ENCODE measurements at places on chromosomes 6 and 20.

DNA sequence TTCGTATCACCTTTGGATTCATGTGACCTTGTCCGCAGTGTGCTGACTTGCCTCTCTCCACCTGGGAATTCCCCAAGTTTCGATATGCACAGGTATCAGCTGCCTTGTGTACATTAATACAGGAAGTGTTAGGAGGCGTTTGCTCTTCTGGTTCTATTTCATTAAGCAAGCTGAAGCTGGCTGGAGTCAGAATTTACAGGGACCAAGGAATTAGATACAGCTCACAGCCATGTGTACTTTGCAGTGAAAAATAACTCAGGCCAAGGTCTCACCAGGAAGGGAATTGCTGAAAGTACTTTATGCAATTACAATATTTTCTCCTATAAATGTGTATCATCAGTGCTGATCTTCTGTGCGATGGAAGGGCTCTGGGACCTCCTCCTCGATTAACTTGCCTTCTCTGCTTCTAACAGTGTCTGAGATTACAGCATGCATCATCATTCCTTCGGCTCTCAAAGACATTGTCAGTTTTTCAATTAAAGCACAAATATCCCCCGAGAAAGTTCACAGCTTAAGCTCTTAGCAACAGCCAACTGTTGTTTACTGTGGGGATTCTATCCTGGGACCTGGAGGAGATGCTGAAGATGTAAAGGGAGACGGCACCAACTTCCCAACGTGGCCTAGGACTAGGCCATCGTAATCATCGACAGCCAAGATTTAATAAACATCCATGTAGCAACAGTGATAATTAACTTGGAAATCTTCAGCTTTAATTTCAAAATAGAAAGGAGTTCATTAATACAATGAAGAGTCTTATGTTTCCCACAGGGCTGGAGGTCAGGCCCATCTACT lies 13.8 kb upstream of the TIAM2 start:
- DNase-seq, result no peak

DNA sequence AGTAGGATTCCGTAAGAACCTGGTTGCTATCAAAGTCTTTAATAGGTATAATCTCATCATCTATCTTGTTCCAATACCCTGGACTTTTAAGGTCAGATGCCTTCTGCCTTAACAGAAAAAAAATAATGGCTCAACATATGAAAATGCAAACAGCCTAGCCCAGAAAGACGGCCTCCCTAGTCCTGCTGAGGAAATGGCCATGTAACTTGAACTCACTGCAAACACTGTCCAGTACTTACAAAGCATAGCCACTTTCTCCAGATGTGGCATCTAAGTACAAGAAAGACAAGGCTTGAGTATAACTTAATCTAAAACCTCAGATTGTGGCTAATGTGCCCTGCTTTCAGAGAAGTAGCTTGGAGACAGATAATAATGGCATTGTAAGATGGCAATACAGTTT lies 26.5 kb downstream of the FASTKD5 start:
- DNase-seq, result no peak

DNA sequence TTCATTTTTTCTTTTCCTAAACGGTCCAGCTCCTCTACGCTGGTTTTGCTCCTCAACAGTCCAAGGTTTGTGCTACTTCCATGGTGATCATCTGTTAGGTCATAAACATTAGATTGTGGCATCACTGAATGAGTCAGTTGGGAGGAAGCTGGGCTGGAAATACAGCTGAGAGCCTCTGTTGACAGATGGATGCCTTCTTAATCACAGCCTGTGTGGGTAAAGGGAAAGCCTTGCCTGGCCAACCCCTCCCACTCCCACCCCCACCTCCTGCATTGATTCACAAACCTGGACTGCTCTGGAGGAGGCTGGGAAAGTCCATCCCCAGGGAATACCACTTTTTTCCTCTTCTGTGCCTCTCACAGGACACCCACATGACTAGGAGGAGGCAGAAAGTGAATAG lies 180.6 kb upstream of the CCN2 start:
- DNase-seq, result no peak

DNA sequence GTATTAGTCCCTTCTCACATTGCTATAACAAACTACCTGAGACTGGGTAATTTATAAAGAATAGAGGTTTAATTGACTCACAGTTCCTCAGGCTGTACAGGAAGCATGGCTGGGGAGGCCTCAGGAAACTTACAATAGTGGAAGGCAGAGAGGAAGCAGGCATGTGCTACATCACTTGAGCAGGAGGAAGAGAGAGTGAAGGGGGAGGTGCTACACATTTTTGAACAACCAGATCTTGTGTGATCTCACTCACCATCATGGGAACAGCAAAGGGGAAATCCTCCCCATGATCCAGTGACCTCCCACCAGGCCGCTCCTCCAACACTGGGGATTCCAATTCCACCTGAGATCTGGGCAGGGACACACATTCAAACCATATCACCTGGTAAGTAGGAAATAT lies 630.6 kb downstream of the QKI start:
- no peak for DNase-seq

GRCh38 chr20:37776049-37776448 lies 82.2 kb downstream of the CTNNBL1 start:
- no peak for DNase-seq

DNA sequence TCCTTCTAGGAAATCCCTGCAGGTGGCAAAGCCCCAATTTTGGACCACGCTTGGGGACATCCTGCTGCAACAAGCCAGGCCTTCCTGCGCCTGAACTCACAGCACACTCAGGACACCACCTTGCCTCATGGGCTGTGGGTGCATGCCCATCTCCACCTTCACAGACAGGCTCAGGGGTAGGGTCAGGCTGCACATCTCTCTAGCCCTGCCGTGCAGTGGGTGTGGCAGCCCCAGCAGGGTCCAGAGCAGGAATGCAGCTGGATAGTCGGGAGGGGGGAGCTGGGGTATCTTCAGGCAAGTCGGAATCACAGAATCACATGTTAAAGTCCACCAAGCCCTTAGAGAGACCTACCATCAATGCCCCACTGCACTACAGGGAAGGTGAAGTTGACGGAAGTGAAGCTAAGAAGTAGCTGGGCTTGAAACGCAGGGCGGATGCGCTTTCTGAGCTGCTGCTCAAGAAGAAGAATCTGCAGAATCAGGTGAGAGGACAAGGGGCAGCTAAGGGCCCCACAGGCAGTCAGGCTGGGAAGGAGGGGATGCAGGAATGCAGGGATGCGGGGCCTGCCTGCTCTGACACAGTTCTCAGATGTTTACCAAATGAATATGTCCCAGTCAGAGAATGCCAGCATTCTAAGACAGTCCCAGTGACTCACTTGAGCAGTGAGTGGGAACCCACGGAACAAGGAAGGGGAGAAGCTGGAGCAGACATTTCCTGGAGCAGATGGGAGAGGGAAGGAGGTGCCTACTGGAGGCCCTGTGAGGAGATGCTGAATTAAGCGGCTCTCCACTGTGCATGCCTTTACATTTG lies 11.3 kb downstream of the SERPINB6 start:
- DNase-seq, result no peak

- DNase-seq, result no peak
Observed at GRCh38 chr6:7042654-7043545, 64.9 kb upstream of the RREB1 start.

GRCh38 chr20:53706466-53707370 lies 113.1 kb upstream of the ZNF217 start:
- no peak for DNase-seq

DNA sequence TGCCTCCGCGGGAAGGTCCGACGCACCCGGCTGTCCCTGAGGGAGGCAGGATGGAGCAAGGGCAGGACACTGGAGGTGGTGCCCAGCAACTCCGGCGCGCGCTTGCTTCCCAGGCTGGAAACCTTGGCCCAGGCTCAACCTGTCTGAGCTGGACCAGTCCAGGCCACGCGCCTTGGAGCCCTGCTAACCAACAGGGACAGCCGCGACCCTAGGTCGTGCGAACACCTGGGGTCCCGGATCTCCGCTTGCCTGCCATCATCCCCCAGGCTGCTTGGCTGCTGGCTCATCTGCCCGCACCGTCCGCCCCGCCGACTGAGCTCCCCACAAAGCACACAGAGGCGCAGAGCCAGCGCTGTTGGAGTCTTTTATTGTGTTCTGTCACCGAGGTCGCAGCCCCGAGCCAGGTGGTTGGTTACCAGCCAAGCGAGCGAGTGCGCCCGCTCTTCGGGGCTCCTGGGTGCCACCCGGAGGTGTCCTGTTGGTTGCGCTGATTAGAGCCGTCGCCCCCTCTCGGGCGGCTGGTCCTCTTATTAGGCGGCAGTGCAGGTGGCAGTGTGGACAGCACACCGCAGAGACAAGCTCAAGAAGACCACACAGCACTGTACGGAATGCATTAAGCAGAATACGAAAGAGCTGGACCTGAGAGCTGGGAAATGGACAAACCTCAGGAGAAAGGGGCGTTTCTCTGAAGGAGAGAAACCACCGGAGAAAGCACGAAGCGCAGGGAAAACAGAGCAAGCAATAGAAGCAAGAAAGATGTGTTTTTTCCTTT lies 3.8 kb downstream of the COL12A1 start:
- DNase-seq, result no peak

- DNase-seq, result no peak
Observed at GRCh38 chr6:161809971-161810370, 536.1 kb upstream of the AGPAT4 start.

GRCh38 chr6:89364586-89364985 lies 12.1 kb upstream of the UBE2J1 start:
- no peak for DNase-seq

DNA sequence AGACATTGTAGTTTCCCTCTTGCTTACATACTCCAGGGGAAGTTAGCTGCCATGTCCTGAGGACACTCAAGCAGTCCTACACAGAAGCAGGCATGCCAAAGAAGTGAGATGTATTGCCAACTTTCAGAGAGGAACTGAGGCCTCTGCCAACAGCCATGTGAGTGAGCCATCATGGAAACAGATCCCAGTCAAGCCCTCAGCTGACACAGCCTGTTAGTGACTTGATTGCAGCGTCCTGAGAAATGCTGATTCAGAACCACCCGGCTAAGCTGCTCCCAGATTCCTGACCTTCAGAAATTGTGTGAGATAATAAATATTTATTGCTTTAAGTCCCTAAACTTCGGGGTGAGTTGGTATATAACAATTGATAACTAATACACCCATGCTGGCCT lies 38.1 kb downstream of the GSTA2 start:
- no peak for DNase-seq

GRCh38 chr6:2226775-2227174 lies 18.6 kb downstream of the GMDS start:
- no peak for DNase-seq

DNA sequence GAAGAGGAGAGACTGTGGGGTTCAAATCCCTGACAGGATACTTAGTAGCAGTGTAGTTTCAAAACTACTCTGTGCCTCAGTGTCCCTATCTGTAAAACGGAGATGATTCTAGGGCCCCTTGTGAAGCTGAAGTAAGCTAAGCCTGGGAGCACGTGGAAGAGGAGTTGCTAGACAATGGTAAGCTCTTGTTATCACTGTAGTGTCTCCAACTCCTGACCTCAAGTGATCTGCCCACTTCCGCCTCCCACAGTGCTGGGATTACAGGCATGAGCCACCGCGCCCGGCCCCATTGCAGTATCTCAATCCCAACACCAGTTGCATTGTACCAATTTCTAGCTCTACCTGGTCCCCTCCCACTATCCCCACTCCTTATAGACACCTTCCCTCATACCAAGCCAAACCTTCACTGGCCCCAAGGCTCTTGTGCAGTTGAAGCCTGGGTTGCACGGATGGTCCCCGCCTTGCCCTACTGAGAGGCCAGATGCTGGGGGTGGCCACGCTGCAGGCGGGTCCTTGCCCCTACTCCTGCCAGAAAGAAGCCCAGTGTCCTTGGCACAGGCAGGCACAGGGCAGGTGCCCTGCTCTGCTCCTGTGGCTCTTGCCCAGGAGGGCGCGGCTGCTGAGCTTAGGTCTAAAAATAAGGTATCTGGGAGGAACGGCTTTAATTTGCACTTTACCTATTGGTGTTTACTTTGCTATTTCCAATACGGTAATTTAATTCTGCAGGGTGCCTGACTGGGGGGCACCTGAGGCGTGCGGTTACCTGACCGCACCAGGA lies 118.1 kb downstream of the VEGFA start:
- DNase-seq, result no peak

DNA sequence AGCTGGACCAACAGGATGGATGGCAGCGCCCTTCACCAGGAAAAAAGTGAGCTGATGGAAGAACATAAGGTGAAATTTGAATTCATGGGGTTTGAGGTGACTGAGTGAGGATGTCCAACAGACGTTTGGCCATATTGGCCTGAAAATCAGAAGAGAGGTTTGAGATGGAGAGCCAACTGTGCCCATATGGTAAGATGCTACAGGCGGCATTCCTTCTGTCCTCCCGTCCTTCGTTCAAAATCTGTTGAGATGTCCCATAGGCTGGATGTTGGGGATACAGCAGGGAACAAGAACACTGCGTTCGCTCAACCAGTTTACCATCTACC lies 468 bp upstream of the CMTR1 start:
- no peak for DNase-seq
